ENCODE measurements at places on chromosomes 16 and 17. TPM values are rescaled to one million over a fixed set of nuclear protein-coding genes. Genes with fewer than 3 reads are reported as not detected.

EVPL gene
- not detected for total RNA-seq

KATNIP gene
- total RNA-seq: 24.3 TPM

CHRNB1 gene
- total RNA-seq: 9.7 TPM

LGALS9B gene
- total RNA-seq: not detected

CCDC40 gene
- 23.8 TPM for total RNA-seq

ZDHHC7 gene
- total RNA-seq: 39.5 TPM

SCGB1C2 gene
- not detected for total RNA-seq

CACNG1 gene
- total RNA-seq: 0.32 TPM

ESRP2 gene
- 0.09 TPM for total RNA-seq

PITPNM3 gene
- 1.4 TPM for total RNA-seq

HBM gene
- not detected for total RNA-seq

CIBAR2 gene
- total RNA-seq: not detected

NOG gene
- 0.65 TPM for total RNA-seq

CCL4 gene
- not detected for total RNA-seq

RNF213 gene
- 31.9 TPM for total RNA-seq

FOXL1 gene
- 0.09 TPM for total RNA-seq

ATP2A1 gene
- total RNA-seq: 3.3 TPM

KRTAP4-2 gene
- total RNA-seq: not detected

ALKBH5 gene
- 104 TPM for total RNA-seq

CDH15 gene
- total RNA-seq: not detected

NPIPB12 gene
- 57.0 TPM for total RNA-seq

ARL5C gene
- not detected for total RNA-seq

ZNF385C gene
- total RNA-seq: 1.7 TPM

GCGR gene
- total RNA-seq: not detected

SPATA22 gene
- not detected for total RNA-seq

All from neural crest cell (in vitro differentiated cells).